ENCODE measurements at places on chromosomes 13 and 19.
A peak's percentile ranks its signal among the peaks of the same experiment; 100 is the strongest.

DNA sequence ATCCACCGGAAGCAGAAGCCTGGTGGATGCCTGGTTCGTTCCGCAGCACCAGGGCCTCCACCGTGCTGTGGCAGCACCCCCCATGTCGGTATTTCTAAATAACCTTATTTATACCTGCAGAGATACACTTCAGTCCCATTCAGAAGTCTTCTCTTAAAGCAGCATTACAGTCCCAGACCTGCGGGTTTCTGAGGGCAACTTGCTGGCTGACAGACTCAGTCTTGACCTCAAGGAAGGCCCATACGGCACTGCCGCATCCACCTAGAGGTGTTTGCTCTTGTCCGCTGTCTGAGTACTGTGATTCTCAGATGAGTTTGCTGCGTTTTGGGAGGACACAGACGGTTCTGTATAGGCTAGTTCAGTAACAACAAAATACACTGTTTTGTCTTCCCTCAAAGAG is 16.9 kb upstream of the TEX29 start:
- peak; percentile 44 for DNase-seq

DNA sequence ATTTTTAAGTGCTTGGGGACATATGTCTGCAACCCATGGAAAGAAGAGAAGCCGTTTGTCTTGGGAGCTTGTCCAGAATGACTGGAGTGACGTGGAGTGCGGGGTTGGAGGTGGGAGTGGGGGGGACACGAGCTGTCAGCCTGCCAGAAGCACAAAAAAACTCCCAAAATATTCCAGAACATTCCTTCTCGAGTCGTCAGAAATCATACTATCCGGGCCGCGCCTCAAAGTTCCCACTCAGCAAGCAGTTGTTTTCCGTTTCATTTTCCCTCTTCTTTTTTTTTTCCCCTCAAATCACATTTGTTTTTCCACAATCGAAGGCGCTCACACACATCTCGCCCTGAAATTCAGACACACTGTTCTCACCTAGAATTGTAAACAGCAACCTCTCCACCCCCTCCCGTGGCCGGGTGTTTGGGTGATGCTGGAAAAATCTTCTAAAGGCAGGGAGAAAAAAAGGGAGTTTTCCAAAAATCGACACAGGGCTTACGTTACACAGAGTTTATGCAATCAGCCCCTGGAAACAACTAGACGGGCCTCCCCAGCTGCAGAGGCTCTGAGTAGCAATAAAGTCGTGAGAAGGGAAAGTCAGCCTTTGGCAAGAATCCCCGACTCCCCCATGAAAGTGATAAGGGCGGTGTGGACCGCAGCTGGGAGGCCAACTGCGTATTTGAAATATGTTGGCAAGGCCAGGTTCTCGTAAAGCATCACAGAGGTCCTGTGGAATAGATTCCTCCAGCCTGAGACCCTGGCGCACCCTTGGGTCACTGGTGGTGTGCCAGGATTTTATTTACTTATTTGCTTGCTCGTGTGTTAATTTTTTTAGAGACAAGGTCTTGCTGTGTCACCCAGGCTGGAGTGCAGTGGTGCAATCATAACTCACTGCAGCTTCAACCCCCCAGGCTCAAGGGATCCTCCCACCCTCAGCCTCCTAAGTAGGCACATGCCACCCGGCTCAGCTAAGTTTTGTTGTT is 31.2 kb upstream of the KLF2 start:
- DNase-seq = peak; percentile 88

- DNase-seq = no peak
Measured at GRCh38 chr19:35932291-35932936, 3.8 kb upstream of the LRFN3 start.

GRCh38 chr13:43005460-43006236 is 13.6 kb upstream of the EPSTI1 start:
- DNase-seq = no peak

DNA sequence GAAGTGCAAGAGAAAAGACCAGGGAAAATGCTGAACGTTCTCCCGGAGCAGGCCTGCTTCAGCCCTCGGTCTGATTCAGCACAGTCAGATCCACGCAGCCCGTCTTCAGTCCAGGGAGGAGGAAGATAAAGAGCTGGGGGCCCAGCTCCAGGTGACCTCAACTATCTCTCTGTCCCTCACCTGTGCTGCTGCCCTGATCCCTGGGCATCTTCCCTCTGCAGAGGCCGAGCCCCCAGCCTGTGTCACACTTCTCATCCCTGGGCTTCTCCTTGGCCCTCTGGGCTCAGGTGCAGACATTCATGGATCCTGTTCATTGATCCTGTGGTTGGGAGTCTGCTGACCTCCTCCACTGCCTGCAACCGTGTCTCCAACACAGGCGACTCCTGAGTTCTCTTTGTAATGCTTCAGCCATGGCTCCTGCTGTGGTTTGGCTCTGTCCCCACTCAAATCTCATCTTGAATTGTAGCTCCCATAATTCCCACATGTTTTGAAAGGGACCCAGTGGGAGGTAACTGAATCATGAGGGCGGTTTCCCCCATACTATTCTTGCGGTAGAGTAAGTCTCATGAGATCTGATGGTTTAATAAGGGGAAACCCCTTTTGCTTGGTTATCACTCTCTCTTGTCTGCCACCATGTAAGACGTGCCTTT is 27.9 kb downstream of the COL4A2 start:
- DNase-seq = no peak

DNA sequence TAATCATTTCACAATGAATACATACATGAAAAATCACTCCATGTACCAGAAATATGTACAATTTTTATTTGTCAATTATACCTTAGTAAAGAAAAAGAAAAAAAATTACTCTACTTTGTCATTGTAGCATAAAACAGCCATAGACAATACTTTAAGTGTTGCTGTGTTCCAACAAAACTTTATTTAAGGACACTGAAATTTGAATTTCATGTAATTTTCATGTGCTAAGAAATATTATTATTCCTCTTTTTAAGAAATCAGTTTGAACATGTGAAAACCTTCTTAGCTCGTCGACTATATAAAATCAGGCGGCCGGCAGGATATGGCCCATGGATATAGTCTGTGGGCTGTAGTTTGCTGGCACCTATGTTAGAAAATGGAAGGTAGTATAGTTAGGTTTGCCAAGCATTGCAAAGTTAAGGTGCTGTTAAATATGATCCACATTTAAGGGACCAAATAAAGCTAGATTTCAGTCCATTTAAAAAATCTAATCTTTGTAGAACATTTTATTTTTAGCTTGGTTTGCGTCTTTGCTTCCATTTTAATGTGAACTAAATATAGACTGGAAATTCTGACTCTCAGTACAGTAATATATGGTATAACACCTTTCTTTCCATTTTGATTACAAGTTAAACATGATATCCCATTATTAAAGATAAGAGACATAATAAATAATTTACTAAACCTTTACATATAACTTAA is 6.5 kb downstream of the DGKH start:
- DNase-seq = no peak

All from left forelimb (tissue), 1 donor.